ENCODE measurements at places on chromosomes 7 and 10. TPM values are rescaled to one million over a fixed set of nuclear protein-coding genes. Genes with fewer than 3 reads are reported as not detected.

Gene OR2A42
- not detected for total RNA-seq

Gene ALOX5
- not detected for total RNA-seq

Gene TBX20
- total RNA-seq: not detected

Gene AVPI1
- 28.4 TPM for total RNA-seq

Gene NPFFR1
- total RNA-seq: not detected

Gene VIPR2
- total RNA-seq: not detected

Gene ST8SIA6
- under 0.01 TPM for total RNA-seq

Gene KDM7A
- 1.2 TPM for total RNA-seq

Gene HSPA12A
- total RNA-seq: 12.4 TPM

Gene SEMA3D
- total RNA-seq: under 0.01 TPM

Gene TMEM176B
- total RNA-seq: 0.58 TPM

Gene TRAPPC14
- 9.2 TPM for total RNA-seq

Gene HTR5A
- not detected for total RNA-seq

Gene AKR1C8
- total RNA-seq: not detected

Gene LRIT1
- total RNA-seq: not detected

Gene FFAR4
- total RNA-seq: not detected

Gene FRMD4A
- total RNA-seq: 31.0 TPM

Gene ARHGAP21
- total RNA-seq: 76.9 TPM

Gene C7orf25
- 3.5 TPM for total RNA-seq

Gene OGDHL
- 0.18 TPM for total RNA-seq

Gene KRIT1
- total RNA-seq: 25.2 TPM

Gene TMEM106B
- 127 TPM for total RNA-seq

Gene SFRP4
- under 0.01 TPM for total RNA-seq

Gene GSTK1
- total RNA-seq: 185 TPM

Gene NKX2-3
- not detected for total RNA-seq

Gene SPACDR
- 0.86 TPM for total RNA-seq

Gene ANKRD26
- 4.6 TPM for total RNA-seq

Gene SYT15
- not detected for total RNA-seq

Gene PTPN20
- total RNA-seq: 0.35 TPM

Gene LAMB4
- under 0.01 TPM for total RNA-seq

Gene CYP3A4
- total RNA-seq: not detected

Gene LUC7L2
- total RNA-seq: 32.8 TPM

Gene GRM8
- not detected for total RNA-seq

Gene PNLIPRP3
- not detected for total RNA-seq

Gene NEBL
- 3.7 TPM for total RNA-seq

Gene PPP1R3A
- not detected for total RNA-seq

Gene CLEC2L
- total RNA-seq: not detected

Gene CTAGE15
- not detected for total RNA-seq

Gene GSTO2
- total RNA-seq: 7.1 TPM

Gene STAG3
- 0.35 TPM for total RNA-seq

Gene PSMC2
- 162 TPM for total RNA-seq

Gene TAC1
- total RNA-seq: not detected

Gene LRRN3
- 4.1 TPM for total RNA-seq

Gene GPER1
- 3.2 TPM for total RNA-seq

Gene SPDYE9
- total RNA-seq: not detected

Gene NEUROD6
- total RNA-seq: not detected

Gene CYTH3
- 34.9 TPM for total RNA-seq

Gene ATRNL1
- under 0.01 TPM for total RNA-seq

Gene CADPS2
- total RNA-seq: 20.8 TPM

Gene SLC25A28
- 8.2 TPM for total RNA-seq

Gene TSPAN15
- total RNA-seq: 14.0 TPM

Gene MACC1
- total RNA-seq: not detected

Gene MKX
- total RNA-seq: 7.5 TPM

Gene AQP1
- 1.1 TPM for total RNA-seq
